ENCODE measurements at places on chromosomes 6 and 20. TPM values are rescaled to one million over a fixed set of nuclear protein-coding genes. Genes with fewer than 3 reads are reported as not detected.

The C20orf144 gene
- not detected for total RNA-seq

The HLA-DOB gene
- total RNA-seq: not detected

- H3K36me3 ChIP-seq: no peaks in the 10 kb centered on the region
- no peaks in the 10 kb centered on the region for H3K4me1 ChIP-seq
- DNase-seq: no peak
Observed at GRCh38 chr6:169019727-169020491, 233.7 kb downstream of the THBS2 start.

The LRFN2 gene
- total RNA-seq: not detected

DNA sequence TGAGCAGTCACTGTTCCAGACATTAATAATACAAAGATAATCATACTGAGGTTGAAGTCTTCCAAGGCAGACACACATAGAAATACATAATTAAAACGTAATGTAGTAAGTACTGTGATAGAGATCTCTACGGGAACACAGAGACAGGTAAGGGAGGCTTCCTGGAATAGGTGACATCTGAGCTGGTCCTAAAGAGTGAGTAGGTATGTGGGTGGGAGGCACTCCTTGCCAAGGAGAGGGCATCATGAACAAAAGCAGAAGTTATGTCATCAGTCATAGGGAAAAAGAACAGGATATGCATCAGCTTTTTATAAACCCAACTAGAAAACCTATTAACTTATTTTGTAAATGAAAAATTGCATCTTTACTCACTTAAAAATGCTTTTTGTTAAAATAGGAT lies 110.0 kb downstream of the MAP7 start:
- H3K4me3 ChIP-seq: no peak overlapping the region
- H3K27me3 ChIP-seq: no peaks in the 10 kb centered on the region
- no peaks in the 10 kb centered on the region for H3K36me3 ChIP-seq
- DNase-seq: no peak
- H3K4me1 ChIP-seq: no peaks in the 10 kb centered on the region

The DEFB113 gene
- total RNA-seq: not detected

DNA sequence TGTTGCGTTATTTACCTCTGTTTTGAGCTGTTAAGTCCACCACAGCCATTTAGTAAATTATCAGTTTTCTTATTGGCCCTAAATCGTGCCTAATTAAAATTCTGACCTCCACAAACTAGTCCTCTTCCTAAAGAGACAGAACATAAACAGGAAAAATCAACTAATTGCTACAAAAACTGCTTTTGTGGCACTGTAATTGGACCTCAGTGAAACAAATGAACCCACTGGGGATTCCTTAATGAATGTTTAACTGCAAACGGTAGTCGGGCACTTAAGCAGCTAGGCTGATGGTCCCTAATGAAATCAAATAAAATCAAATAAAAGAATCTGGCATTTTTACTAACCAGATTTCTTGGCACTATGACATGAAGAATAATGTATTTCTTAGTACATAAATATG lies 513.4 kb upstream of the SLC35B3 start:
- no peaks in the 10 kb centered on the region for H3K4me1 ChIP-seq
- no peaks in the 10 kb centered on the region for H3K36me3 ChIP-seq
- no peak for DNase-seq
- no peaks in the 10 kb centered on the region for H3K27me3 ChIP-seq

- H3K4me3 ChIP-seq: no peak overlapping the region
- DNase-seq: no peak
- H3K27me3 ChIP-seq: no peaks in the 10 kb centered on the region
- no peaks in the 10 kb centered on the region for H3K36me3 ChIP-seq
Observed at GRCh38 chr6:158290659-158291058, 21.6 kb upstream of the TULP4 start.

- H3K36me3 ChIP-seq: no peaks in the 10 kb centered on the region
- DNase-seq: no peak
- no peaks in the 10 kb centered on the region for H3K27me3 ChIP-seq
- H3K4me1 ChIP-seq: no peaks in the 10 kb centered on the region
- no peak overlapping the region for H3K4me3 ChIP-seq
- H3K27ac ChIP-seq: no peak overlapping the region
Observed at GRCh38 chr6:104462811-104463599, 396.7 kb downstream of the HACE1 start.

GRCh38 chr20:46690219-46691106 lies 1.2 kb upstream of the TP53RK start:
- H3K4me1 ChIP-seq: peaks cover 33% of the 10 kb centered on the region
- no peaks in the 10 kb centered on the region for H3K27me3 ChIP-seq
- no peaks in the 10 kb centered on the region for H3K36me3 ChIP-seq
- H3K4me3 ChIP-seq: peak overlapping the region; percentile 87
- peak overlapping the region; percentile 70 for H3K27ac ChIP-seq

DNA sequence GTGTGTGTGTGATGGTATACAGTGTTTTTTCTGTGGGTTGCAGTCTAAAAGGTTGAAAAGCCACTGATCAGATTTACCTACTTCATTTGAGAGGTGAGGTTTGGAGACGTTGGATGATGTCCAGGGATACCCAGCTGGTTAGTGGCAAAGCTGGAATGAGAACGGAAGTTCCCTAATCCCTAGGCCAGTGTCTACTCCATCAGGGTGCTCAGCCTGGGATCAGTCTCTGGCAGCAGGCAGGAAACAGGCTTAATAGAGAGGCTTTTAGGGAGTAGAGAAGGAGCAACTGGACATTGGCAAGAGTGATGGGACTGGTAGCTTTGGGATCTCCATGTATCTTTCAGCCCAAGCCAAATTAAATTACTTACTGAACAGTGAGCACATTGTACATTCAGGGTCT lies 80.7 kb downstream of the C6orf52 start:
- H3K27ac ChIP-seq: no peak overlapping the region
